ENCODE measurements at places on chromosomes 4 and X.

DNA sequence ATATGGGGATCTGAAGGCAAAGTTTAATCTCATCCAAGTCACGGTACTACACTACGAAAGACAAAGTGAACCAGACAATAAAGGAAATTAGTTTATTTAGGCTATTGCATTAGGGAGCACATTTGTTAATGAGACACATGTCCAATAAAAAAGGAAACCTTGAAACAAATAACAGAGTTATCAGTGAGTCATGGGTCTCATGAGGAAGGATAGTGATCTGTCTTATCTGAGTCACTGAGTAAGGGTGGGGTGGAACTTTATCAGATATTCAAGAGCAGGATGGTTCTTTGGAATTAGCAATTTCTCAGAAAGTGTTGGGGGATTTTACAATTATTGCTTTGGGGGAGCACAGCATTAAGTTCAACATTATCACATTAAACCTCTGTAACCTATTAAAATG lies 188.9 kb upstream of the IL1RAPL1 start:
- no peak for DNase-seq

- no peak for DNase-seq
Observed at GRCh38 chrX:152245213-152245612, 106.8 kb upstream of the MAGEA10 start.

GRCh38 chrX:34563804-34564203 lies 93.3 kb downstream of the TMEM47 start:
- DNase-seq = no peak

GRCh38 chr4:138021139-138021830 lies 220.9 kb downstream of the SLC7A11 start:
- DNase-seq = no peak

- no peak for DNase-seq
Observed at GRCh38 chr4:8266508-8266907, 3.0 kb upstream of the HTRA3 start.

GRCh38 chr4:86522349-86522748 lies 71.8 kb upstream of the PTPN13 start:
- peak; percentile 32 for DNase-seq

- DNase-seq = peak; percentile 20
Observed at GRCh38 chrX:124098089-124098488, 136.6 kb downstream of the STAG2 start.

DNA sequence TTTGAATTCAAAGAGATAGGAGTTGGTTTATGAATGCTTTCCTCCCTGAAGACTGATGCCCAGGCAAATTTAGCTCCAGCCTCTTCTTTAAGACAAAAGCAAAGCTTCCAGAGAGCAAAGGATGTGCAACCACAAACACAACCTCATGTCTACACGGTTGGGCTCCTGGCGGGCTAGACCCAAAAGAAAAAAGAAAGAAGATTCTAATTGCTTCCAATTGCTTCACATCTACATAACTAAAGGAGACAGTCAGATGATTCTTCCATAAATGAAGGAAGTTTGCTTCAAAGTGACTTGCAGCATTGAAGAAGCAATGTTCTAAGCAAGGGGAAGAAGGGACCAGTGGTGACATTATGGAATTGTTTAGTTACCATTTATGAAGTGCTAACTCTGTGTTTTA lies 1603.0 kb upstream of the TENM3 start:
- no peak for DNase-seq

DNA sequence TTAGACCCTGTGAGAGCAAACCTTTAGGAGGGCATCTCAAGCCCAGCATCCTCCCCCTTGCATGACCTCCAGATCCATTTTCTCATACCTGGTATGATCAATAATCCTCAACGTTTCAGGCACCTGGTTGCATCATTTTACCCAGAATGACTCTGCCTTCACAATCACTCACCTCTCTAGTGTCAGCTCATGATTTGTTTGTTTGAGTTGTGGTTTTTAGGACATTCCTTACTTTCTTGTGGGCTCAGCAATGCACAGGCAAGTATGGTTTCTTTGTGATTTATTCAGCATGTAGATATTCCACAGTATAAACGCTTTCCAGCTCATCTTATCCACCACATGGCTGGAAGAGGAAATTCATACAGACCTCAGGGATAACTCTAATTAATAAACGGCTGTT lies 93.6 kb upstream of the CPEB2 start:
- DNase-seq = no peak

DNA sequence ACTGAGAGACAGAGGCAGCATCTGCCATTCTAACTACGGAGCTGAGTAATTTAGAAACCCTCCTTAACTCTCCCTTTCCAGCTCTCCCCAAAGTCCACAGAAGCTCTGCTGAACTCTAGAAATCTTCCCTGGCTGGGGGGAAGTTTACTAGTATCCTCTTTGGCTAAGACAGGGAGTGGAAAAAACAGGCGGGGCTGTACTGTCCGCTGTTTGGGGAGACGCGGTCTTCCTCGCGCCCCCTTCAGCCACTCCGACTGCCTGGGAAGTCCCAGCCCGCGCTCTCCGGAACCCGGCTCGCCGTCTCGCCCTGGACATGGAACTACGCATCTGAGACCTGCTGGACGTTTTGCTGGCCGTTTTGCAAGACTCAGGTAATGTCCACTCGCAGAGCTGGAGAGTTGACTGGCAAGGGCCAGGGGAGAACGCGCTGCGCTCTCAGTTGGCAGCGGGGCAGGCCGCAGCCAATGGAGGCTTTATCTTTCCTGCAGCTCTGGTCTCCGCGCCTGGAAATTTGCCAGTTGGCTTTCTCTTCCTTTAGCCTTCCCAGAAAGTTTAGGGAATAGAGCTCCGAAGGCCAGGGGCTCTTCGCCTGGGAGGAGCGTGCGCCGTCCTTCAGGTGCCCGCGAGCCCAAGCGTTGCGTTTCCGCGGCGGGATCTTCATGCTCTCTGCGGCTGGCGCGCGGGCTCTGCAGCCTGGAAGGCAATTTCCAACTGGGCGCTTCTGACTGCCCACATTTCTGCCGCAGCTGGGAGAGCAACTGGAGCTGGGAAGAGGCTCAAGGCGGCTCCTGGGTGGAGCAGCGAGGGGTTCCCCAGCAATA lies 892 bp downstream of the IL1RAPL2 start:
- DNase-seq = no peak

DNA sequence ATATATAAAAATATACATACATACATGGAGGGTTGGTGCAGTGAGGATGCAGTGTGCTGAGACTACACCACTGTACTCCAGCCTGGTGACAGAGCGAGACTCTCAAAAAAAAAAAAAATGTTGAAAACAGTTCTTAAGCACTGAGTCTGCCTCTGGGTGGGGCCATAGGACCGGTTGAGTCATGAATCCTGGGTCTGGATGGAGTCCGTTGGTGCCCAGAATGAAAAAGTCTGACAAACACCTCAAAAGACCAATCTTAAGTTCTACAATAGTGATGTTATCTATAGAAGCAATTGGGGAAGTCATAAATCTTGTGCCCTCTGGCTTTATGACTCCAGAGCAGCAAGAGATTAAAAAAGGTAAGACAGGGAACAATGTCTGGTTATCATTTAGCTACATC lies 70.4 kb downstream of the FGFBP1 start:
- DNase-seq = no peak

DNA sequence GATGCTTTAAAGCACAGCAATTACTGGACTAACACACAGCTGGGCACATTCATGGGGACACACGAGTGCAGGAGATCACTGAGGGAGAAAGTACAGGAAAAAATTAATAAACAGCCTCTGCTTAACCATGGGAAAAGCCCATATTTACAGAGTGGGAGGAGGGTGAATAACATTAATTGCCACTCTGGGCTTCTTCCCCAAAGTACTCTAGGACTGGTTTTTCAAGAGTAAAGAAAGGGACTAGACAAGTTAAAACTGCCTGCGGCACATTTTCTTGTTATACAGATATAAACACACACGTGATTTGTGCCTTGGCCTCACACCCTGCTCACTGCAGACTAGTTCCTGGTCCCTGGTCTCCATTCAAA lies 179.7 kb upstream of the TET2 start:
- no peak for DNase-seq

GRCh38 chr4:76310683-76311082 lies 4.2 kb downstream of the STBD1 start:
- no peak for DNase-seq

DNA sequence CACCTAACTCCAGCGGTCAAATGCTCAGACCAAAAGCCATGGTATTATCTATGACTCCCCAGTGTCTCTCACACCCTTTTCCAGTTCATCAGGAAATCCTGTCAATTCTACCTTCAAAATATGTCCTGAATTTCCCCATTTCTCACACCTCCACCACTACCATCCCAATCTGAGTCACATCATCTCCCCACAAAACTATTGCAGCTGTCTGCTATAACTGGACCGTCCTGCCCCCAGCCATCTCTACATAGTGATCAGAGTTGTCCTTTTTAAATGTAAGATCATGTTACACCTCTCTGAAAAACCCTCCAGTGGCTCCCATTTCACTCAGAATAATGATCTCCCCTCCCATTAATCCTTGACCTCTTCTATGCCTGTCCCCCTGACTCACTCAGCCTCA lies 6.8 kb upstream of the ODAPH start:
- no peak for DNase-seq

DNA sequence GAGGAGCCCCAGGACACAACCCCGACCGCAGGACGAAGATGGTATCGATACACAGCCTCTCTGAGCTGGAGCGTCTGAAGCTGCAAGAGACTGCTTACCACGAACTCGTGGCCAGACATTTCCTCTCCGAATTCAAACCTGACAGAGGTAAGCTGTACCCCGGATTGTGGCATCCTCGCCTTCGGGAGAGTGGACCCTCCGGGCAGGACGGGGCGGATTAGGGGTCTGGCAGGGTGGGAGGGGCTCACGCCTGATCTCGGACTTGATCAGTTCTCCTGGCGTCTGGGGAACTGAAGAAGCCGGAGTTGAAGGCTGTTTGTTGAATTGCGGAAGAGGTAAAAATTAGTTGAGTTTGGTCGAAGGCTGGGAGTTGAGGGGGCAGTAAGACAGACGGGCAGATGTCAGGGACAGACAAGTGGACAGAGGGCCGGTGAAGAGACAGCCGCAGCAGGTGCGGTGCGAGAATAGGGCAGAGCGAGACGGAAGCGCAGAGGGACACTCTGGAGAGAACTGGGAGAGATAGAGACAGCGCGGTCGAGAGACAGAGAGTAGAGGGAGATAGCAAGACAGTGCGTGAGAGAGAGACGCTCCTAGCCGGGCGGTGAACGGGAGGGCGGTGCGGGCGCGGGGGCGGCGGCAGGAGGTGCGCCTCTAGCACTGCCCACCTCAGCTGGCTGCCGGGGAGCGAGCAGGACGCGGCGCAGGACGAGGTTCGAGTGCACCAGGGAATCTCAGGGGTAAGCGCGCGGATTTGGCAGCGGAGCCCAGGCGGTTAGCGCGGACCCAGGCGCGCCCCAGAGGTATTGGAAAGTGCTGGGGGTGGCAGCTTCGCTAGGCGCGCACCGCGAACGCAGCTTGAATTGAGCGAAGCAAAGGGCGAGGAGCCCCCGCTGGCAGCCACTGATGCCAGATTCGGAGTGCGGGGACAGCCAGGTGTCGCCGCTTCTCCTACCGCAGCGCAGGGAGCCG lies 23.9 kb downstream of the ARHGAP36 start:
- DNase-seq = no peak

GRCh38 chr4:34636623-34637022 lies 1607.7 kb downstream of the ARAP2 start:
- no peak for DNase-seq

DNA sequence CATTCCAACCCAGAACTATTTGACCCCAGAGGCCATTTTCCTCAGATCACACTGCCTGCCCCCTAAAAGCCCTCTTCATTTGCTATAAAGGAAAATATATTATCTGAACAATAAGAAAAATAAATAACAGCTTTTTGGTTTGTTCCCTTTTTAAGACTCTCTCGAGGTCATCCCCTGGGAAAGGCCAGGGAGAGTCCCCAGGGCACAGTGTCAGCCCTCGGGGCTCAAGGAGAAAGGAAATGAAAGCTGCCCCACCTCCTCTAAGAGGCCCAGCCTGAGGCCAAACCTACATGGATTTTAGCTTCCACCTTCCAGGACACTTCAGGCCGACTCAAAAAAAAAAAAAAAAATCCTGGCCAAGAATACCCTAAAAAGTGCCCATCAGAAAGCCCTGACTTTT lies 97.6 kb downstream of the SH3KBP1 start:
- DNase-seq = no peak

Data from Kasumi-1 (cell line).